ENCODE measurements at places on chromosomes 3 and 15.

- DNase-seq = peak; percentile 90
Observed at GRCh38 chr3:50274371-50275104, 4.3 kb upstream of the LSMEM2 start.

DNA sequence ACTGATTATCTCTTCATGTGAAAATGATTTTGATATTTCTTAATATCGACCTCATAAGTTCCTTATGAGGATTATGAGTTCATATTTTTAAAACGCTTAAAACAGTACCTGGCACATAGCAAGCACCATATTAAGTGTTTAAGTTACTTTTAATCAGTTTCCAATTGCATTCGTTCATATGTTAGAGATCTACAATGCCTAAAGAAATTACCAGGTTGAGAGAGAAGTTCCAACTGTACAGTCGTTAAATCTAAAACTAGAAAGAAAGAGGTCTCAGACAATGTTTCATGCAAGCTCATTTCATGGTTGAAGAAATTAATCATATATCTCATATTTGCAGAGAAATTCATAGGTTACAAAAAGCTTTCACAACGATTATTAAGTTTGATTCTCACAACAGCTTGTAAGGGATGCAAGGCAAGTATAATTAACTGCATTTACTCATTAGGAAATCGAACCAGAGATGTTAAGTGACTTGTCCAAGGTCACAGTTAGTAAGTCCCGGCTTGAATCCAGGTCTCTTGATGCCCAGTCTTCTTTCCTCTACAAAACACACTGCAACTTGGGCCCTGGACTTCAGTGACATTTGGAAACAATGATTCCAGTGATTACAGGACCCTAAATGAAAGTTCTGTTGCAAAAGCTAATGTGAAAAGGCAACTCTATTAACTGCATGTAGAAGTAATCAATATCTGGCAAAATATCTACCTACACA, 1.3 kb downstream of the MYO5A start:
- DNase-seq = no peak

- no peak for DNase-seq
Observed at GRCh38 chr15:78995921-78996893, 51.4 kb upstream of the CTSH start.

GRCh38 chr3:197802779-197803459, 11.9 kb downstream of the LRCH3 start:
- no peak for DNase-seq

DNA sequence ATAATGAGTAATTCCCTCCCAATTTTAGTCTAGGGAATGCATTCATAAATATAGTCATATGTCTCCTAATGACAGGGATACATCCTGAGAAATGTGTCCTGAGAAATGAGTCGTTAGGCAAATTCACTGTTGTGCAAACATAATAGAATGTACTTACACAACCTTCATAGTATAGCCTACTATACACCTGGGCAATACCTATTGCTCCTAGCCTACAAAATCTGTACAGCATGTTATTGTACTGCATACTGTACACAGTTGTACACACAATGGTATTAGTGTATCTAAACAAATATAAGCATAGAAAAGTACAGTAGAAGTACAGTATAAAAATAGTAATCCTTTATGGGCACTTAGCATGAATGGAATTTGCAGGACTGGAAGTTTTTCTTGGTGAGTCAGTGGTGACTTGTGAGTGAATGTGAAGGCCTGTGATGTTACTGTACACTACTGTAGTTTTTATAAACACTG, 6.6 kb downstream of the DTWD1 start:
- DNase-seq = no peak
